ENCODE measurements at places on chromosomes 3 and 15.
A peak's percentile ranks its signal among the peaks of the same experiment; 100 is the strongest.

- DNase-seq, result no peak
Observed at GRCh38 chr15:37131621-37132020, 31.3 kb upstream of the MEIS2 start.

- DNase-seq, result no peak
Observed at GRCh38 chr15:65824031-65824743, 32.1 kb upstream of the DENND4A start.

DNA sequence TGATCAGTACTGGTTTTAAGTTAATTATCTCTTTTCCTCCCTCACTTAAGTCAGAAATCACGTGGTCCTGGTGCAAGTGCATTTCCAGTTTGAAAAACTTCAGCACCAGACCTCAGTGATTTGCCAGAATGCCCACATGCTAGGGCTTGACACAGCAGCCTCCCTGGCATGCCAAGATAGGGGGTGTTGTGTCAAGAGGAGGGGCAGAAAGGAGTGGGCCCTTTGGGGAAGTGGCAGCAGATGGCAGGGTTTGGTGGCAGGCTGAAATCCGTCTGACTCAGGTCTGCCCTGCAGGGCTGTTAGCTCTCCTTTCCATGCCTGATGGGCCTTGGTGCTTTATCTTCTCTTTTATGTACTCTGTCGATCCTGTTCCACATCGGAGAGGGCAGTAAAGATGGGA lies 23.4 kb downstream of the PXK start:
- no peak for DNase-seq

DNA sequence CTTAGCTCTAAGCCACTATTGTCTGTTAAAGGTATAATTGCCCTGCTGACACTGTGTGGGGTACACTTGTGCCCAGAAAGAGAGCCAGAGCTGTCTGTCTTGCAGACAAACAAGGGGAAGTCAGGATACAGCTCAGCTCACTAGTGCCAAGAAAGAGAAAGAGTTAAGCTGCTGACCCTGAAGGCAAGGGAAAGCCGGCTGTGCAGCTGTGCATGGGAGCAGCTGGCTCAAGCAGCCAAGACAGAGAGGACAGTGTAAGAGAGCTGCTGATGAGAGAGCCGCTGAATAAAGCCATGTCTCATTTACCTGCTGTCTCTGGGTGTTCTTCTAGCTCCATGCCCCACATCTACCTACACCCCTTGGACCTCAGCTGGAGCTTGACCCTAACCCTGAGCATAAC lies 428.1 kb upstream of the NAALADL2 start:
- no peak for DNase-seq

- no peak for DNase-seq
Observed at GRCh38 chr15:39283531-39283930, 297.3 kb upstream of the THBS1 start.

GRCh38 chr15:58306591-58307312 lies 125.0 kb upstream of the LIPC start:
- DNase-seq, result no peak

DNA sequence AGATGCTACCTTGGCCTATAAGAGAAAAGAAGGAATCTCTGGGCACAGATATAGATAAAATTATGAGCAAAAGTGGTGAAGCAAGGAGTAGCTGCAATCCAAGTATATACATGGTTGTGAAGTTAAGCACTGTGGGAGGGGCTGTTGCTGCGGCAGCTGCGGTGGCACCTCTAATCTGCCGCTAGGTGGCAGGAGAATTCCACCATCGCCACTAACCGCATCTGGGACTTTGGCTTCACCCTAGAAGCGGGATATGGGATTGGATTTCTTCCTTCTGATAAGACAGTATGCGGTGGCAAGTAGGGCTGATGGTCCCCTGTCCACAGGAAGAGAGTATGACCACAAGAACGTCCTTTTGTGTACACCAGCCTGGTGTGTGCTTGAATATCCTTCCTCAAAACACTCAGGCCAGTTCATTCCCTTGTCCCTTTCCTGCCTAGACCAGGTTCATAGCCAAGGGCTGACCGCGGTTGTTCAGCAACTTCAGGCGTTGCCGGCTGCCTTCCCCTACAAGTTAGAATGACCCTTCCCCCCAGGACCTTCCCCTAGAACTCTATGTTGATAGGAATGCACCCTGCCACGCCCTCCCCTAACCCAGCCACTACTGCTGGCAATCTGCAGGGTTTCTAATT lies 5.1 kb downstream of the MAGEL2 start:
- peak; percentile 33 for DNase-seq

GRCh38 chr3:47892286-47893040 lies 89.5 kb downstream of the DHX30 start:
- DNase-seq, result no peak

- no peak for DNase-seq
Observed at GRCh38 chr3:104520228-104520655, 846.5 kb upstream of the ALCAM start.

- DNase-seq, result no peak
Observed at GRCh38 chr3:12574661-12575060, 17.8 kb downstream of the MKRN2 start.

GRCh38 chr3:177352424-177352823 lies 155.1 kb upstream of the TBL1XR1 start:
- DNase-seq, result no peak

GRCh38 chr15:64343222-64343621 lies 12.8 kb downstream of the CSNK1G1 start:
- DNase-seq, result no peak

DNA sequence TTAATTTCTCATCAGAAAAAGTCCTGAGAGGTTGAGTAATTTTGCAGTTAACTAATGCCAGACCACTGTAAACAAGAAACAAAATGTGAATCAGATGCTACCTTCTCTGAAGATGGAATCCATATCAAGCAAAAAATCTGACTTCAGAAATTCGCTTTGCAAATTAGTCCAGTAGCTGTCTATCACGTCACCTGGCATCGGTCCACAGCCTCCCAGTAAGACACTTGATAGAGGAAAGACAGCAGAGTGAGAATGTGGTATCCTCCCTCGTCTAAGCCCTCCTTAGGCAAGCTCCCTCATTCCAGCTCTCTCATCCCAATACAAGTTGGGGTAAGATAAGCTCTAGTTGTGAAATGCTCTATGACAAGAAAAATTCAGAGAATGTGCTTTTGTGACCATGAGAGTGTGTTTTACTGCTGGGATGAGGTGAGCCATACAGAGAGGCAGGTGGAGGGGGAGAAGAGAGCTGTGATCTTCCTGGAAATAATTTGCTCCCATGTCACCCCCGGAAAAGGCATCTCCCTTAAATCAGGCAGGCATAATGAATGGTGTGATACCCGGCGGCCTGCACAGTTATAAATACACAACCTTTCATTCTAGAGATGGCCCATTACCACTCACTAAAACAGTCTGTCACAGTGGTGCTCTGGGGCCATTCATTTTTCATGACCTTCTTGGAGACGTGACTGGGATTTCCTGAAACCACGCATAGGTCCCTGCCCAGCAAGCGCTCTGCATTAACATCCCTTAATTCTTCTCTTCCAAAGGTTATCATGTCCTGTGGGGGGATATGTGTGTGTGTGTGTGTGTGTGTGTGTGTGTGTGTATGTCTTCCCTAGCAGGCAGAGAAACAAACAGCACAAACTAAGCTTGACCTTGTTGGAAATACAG lies 602.0 kb upstream of the KCNMB2 start:
- DNase-seq, result peak; percentile 39

DNA sequence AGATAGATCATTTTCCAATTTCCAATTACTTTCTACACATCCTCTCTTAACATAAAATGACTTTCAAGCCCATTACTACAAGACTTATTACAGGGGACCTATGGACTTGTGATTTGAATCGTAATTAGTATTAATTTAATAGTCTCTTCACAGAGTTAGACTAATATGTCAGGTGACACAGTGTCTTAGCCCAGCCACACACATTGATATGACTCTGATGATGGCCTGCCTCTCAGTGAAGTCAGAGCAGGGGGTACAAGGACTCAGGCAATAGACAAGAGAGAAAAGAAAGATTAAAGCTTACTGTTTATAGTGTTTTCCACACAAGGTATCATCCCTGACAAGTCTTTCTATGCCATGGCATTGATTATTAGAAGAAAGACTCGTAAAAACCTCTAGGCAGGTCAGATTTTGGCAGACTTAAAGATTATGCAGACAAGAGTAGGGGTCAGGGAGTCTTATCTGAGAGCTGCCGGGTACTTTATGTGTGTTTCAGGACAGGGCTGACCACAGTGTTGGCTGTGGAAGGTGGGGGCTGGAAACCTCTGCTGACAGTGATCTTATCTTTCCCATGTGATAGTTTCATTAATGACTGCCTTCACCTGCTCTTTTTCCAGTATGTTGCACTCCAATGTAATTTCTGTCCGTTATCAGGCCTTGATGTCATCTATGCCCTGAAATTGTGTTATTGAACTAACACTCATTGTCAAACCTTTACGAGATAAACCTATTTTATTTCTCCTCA lies 50.1 kb downstream of the B3GALNT1 start:
- DNase-seq, result no peak

- no peak for DNase-seq
Observed at GRCh38 chr3:23304424-23304823, 101.3 kb downstream of the UBE2E2 start.

- no peak for DNase-seq
Observed at GRCh38 chr3:9330166-9330703, 32.6 kb upstream of the THUMPD3 start.

- no peak for DNase-seq
Observed at GRCh38 chr15:42059661-42060476, 34.5 kb downstream of the PLA2G4D start.

DNA sequence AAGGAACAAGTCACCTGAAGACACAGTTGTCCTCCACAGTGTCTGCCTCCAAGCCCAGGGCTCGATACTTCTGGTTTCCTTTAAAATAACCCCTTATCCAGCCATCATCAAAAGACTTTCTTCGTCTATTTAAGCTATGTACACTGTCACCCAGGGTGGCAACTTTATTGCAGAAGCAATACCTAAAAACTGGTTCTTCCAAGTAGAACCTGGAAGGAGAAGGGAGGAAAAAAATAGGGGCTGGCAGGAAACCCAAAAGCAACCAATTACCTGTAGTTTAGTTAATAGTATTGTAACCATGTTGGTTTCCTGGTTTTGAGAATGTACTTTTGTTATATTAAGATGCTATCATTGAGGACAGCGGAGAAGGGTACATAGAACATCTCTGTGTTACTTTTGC lies 33.7 kb downstream of the ITGB5 start:
- no peak for DNase-seq

- no peak for DNase-seq
Observed at GRCh38 chr15:64894395-64895056, 17.2 kb upstream of the ANKDD1A start.

- no peak for DNase-seq
Observed at GRCh38 chr15:52172869-52173268, 18.3 kb downstream of the GNB5 start.

GRCh38 chr3:156976933-156977332 lies 150.8 kb downstream of the LEKR1 start:
- no peak for DNase-seq

DNA sequence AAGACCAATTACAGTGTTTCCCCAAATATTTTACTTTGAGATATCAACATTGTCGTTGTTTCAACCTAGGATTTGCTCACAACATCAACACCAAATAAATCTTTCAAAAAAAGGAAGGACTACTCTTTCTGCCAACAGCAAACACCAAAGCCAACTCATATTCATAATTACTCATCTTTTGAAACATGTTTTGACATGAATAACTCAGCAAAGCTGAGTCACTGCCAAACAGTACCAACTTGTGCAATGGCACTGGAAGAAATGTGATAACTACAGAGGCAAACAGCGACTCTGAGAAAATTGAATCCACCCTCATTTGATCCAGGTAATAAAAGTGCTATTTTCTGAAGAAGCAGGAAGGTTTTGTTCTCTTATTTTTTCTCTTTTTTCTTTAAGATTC lies 67.2 kb downstream of the PEX5L start:
- DNase-seq, result peak; percentile 79

GRCh38 chr3:125358923-125359322 lies 16.2 kb downstream of the ZNF148 start:
- DNase-seq, result no peak

GRCh38 chr3:32872487-32873382 lies 54.9 kb downstream of the TRIM71 start:
- DNase-seq, result no peak

DNA sequence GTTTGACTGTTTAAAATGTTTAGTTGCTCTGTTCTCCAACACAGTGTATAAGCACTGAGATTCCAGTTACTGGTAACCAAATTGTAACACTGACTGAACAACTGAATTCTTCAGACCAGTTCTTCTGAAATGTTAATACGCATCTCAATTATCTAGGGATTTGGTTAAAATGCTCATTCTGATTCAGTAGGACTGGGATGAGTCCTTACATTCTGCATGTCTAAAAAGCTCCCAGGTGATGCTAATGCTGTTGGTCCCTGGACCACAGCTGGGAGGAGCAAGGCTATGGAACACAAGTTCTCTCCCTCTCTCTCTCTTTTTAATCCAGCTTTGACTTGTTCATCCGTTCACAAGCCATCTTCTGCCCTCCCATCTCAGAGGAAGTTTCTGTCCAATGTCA lies 380.3 kb downstream of the MAGI1 start:
- DNase-seq, result no peak

DNA sequence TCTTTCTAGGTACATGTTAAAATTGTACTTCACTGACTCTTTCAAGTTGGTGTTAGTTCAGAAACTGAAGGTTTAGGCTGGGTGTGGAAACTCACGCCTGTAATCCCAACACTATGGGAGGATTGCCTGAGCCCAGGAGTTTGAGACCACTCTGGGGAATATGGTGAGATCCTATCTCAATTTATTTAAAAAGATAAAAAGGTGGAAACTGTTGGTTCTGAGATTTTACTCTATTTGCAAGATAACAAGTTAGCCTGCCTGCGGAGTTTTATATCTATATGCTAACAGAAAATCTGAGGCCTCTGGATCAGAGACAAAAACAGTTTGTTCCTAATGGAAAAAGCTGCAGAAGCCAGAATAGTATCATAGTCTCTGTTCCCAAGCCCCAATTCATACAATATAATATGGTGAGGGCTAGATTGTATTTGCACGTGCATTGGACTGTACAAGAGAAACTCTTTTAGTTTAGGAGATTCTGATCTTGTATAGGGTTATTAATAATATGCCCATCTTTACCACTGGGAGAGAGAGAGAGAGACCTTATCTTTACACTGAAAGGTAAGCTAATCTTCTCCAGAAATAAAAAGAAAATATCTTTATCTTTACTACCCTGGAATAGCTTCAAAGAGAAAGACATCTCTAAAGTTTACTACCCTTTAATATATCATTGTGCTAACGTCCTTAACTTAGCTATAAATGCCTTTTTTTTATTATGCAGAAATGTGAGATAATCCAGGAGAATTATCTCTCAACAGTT lies 1267.6 kb downstream of the OTOL1 start:
- no peak for DNase-seq

- DNase-seq, result no peak
Observed at GRCh38 chr3:189631373-189631408, at the start of gene TP63. TSS of gene TP63 (plus strand) at chr3:189631389. CDS start at chr3:189631516, 127 bp downstream.

- DNase-seq, result no peak
Observed at GRCh38 chr3:140185375-140185774, 250.4 kb downstream of the CLSTN2 start.

GRCh38 chr3:136250903-136251460 lies 842 bp downstream of the PCCB start:
- no peak for DNase-seq

GRCh38 chr3:153658136-153658535 lies 463.1 kb upstream of the ARHGEF26 start:
- DNase-seq, result no peak

GRCh38 chr15:57015360-57015759 lies 96.9 kb downstream of the TCF12 start:
- no peak for DNase-seq

All from HS-5 (cell line).